ENCODE measurements at places on chromosomes 16 and 17.

- no peak for DNase-seq
Measured at GRCh38 chr16:50562657-50563056, 14.5 kb downstream of the NKD1 start.

GRCh38 chr16:28986046-28986445 lies 1.2 kb downstream of the LAT start:
- no peak for DNase-seq

DNA sequence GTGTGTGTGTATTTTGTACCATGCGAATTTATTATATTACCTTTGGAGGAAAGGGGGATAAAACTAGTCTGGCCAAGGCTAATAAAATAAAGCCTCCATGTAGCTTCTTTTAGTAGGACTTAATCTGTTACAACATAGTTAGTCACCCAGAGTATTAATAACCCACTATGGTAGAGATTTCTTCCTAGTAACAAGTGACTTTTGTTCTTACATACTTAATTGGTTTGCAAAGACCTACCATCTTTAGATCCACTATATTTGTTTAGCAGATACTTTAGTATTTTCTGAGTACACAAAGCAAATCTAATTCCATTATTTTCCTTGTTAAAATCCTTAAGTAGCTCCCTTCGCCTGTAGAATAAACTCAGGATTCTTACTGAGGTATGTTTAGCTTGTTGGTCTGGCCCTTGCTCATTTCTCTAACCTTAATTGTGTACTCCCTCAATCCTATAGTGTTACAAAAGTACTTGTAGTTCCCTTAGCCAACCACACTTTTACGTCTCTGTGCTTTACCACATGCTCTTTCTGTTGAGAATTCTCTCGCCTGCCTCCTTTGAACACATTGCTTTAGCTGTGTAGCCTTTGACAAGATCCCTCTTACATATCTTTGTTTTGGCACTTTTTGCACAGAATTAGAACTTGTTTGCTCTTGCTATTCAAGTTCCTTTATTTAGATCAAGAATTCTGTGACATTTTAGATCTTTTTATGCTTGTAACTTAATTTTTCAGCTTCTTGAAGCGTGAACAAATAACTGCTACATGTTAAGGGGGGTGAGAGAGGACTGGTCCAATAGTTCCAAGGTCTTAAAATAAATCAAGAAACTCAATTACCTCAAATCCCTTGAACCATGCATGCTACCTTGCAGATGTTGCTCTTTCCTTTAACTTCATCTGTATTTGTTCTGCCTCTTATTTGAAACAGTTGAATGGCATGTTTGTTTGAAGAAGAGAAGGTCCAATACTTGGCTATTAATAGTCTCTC lies 23.8 kb downstream of the CLTC start:
- no peak for DNase-seq

DNA sequence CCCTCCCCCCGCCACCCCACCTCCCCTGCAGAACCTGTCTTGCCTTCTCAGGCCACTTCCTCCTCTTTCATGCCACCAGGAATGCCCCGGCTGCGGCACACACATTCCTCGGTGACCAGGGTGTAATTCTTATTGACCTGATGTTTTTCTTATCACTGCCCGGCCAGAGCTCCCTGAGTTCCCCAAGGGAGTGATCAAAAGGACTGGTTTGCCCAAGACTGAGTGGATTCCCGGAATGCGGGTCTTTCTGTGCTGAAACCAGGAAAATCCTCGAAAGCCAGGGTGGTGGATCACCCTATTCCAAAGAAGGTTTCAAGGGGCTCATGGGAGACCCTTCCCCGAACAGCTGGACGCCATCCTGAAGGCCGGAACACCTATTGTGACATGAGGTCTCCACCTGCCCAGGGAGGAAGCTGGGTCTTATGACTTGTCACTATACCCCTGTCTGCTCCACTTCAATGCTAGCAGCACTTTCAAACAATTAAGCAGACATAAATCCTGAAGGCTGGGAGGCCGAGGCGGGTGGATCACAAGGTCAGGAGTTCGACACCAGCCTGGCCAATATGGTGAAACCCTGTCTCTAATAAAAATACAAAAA lies 53.0 kb upstream of the RPL38 start:
- DNase-seq, result no peak

GRCh38 chr16:15887283-15887682 lies 1.1 kb downstream of the CEP20 start:
- no peak for DNase-seq

- no peak for DNase-seq
Measured at GRCh38 chr17:56700919-56701420, 107.5 kb downstream of the NOG start.

- no peak for DNase-seq
Measured at GRCh38 chr16:78097548-78097947, 1.9 kb upstream of the WWOX start.

DNA sequence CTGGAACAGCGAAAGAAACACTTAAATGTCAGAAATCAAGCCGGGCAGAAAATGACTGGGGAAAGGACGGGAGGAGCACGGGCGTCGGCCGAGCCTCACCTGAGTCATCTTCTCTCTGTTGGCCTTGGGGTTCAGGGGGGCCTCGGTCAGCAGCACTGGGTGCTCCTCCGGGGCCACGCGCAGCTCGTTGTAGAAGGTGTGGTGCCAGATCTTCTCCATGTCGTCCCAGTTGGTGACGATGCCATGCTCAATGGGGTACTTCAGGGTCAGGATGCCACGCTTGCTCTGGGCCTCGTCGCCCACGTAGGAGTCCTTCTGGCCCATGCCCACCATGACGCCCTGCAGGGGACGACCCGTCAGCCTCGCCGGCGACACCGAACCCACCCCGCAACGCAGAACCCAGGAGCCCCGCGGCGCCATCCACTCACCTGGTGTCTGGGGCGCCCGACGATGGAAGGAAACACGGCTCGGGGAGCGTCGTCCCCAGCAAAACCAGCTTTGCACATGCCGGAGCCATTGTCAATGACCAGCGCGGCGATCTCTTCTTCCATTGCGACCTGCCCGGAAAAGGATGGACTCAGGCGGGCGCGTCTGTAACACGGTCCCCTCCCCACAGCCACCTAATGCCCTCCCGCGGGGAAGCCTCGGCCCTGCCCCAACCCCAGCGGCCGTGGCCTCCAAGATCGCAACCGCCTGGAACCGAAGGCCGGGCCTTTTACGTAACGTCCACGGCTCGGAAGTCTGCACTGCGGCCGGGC lies 616 bp downstream of the ACTG1 start:
- no peak for DNase-seq

DNA sequence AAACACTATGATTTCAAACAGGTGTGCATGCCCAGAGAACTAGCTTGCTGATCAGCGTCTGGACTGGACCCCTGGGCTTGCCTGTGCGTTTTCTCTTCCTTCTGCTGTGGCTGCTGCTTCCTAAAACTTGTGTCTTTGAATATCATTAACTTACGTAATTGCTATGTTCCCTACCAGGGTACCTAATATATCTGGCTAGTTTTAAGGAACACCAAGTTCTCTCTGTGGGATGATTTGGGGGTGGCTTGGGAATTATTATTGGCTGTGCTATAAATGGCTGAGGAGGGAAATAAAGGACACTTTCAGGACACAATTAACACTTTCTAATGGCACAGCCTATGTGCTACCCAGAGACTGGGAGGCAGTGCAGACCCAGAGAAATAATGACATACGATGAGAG lies 606.0 kb upstream of the RBFOX1 start:
- DNase-seq, result no peak

DNA sequence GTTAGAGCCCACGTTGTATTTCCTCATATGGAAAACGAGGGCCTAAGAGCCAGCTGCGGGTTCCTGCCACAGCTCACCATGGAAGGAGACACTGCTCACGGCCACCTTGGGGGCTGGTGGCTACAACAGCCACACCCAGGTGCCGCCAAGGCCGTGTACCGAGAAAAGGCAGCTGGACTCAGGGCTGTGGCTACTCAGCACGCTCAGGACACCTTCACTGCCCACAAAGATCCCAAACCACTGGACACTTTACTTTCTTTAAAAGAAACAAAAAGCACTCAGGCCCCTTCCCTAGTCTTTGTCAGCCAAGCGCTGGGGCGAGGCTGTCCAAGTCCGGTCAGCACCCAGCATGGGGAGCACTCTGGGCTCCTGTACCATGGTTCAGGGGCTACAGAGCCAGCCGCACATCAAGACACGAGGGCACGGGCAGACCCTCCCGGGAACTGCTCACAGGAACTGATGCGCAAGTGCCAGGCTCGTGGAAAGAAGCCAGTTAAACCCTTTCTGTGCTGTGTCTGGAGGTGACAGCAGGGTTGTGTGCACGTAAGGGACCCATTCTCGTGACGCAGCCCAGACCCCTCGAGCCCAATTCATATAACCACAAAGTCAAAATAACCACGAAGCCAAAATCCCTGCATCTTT lies 18.5 kb downstream of the SLC16A3 start:
- DNase-seq, result no peak

DNA sequence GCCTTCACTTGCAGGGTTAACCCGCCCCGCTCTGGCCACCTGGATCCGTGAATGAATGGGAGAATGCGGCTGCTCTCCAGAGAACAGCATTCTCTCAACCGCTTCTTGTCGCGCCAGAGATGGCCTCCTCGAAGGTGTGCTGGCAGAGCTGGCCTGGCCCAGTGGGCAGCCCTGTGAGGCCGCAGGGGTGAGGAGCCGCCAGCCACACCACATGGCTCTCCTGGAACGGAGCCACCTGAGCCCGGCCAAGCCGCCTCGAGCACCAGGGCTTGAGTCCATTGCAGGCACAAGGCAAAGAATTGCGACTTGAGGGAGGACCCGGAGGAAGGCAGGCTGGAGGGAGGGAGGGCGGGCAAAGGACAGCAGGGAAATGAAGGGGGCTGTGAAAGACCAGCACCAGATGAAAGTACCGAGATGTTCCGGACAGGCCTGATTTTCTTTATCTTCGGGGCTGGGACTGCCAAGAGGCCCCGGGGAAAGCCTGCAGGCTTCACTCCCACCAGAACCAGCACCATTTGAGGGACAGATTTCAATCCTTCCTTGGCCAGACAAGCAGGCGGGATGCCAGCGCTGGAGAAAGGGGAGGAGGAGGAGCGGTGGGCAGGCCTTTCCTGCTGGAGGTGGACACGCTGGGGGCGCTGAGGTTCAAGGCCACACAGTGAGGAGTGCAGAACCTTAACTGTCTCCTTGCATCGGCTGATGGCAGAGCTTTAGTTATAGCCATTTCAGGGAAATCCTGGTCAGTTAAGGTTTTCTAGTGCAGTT lies 69.4 kb downstream of the MRC2 start:
- no peak for DNase-seq

- DNase-seq, result no peak
Measured at GRCh38 chr17:66920950-66921349, 43.6 kb upstream of the CACNG4 start.

DNA sequence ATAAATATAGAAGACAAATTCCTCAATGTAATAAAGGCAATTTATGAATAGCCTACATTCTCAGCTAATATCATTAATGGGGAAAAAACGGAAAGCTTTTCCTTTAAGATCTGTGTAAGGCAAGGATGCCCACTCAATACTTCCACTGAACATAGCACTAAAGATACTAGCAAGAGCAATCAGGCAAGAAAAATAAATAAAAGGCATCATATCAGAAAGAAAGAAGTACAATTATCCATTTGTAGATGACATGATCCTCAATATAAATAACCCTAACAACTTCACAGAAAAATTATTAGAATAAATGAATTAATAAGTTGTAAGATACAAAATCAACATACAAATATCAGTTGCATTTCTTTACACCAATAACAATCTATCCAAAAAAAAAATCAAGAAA lies 37.1 kb downstream of the C16orf87 start:
- no peak for DNase-seq

DNA sequence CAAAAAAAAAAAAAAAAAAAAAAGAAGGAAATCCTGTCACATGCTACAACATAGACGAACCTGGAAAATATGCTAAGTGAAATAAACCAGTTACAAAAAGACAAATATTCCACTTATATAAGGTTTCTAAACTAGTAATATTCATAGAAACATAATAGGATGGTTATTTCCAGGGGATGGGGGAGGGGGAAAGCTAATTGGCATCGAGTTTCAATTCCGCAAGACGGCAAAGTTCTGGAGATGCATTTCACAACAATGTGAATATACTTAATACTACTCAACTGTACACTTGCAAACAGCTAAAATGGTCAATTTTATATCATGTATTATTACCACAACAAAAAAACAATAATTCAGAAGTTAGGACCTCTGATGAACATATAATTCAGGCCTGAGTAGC lies 37.9 kb upstream of the ABCA9 start:
- no peak for DNase-seq

GRCh38 chr16:85360323-85361277 lies 248.3 kb upstream of the CIBAR2 start:
- DNase-seq, result no peak

- no peak for DNase-seq
Measured at GRCh38 chr16:83549316-83550182, 258.2 kb upstream of the HSBP1 start.

- no peak for DNase-seq
Measured at GRCh38 chr17:72461757-72462156, 340.9 kb downstream of the SOX9 start.

DNA sequence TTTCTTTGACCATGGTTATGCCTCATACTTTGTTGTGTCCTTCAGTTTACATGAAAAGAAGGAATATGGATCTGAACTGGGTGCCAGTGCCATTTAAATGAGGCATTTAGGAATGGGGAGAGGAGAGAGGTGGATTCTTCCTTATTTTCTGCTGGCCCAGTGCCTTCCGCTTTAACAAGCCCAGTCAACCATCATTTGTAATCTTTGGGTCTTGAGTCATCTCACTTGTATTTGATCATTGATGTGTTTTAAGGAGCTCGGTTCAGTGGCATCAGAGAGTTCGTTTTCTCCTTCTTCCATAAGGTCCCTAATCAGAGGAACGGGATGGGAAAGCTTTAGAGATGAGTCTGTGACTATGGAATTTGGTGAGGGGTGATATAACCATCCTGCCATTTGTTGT lies 334.9 kb downstream of the WWOX start:
- DNase-seq, result no peak

GRCh38 chr16:4046221-4046620 lies 70.0 kb downstream of the ADCY9 start:
- no peak for DNase-seq

DNA sequence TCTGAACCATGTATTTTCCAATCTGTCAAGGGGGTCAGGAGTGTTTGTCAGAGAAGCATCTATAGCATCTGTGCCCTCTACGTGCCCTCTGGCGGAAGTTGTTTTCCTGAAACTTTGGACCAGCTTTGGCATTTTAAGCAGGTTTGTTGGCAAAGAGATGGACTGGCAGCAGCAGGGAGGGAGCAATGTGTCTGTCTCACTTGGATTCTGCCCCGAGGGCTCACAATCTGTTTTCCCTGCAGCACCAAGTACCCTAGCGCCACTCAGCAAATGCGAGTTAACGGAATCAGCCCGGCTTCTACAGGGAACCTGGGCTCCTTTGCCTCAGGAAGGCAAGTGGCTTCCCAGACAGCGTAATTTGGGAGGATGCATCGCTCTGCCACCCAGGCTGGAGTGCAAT lies 17.4 kb downstream of the DUSP14 start:
- DNase-seq, result no peak

GRCh38 chr17:73941919-73942530 lies 261.5 kb upstream of the RPL38 start:
- no peak for DNase-seq
